ENCODE measurements at places on chromosomes 16 and 17.
A peak's percentile ranks its signal among the peaks of the same experiment; 100 is the strongest.

DNA sequence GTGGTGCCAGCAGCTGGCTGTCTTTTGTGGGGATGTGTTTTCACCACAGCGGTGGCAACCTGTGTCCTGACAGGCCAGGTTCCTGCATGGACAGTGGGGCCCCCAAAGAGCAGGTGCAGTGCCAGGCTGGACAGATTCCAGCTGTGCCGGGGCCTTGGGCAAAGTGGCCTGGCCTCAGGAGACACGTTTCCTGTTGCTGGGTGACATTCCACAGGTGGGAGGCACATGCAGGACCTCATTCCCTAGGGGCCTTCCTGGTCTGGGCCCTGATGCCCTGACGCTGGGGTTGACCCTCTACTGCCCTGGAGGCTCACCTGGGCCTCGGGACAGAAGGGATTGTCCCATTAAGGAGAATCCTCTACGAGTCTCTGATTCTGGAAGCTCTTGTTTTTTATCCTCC lies 182.4 kb downstream of the RAB11FIP4 start:
- no peak for DNase-seq

DNA sequence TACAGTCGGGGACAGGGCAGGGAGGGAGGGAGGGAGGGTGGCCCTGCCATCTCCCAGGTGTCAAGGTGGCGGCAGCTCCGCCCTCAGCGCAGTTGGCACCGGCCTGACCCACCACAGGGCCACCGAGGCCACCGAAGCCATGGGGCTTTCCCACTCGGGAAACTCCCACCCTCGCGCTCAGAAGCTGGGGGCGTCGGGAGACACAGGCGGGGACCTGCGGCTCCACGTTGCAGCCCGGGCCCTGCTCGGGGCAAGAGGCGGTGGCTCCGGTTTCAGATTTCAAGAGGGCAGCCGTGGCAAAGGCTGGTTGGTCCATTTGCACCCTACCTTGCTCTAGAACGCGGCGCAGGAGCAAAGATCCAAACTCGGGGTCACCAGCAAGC lies 544 bp downstream of the CYB561 start:
- DNase-seq = peak; percentile 25

GRCh38 chr16:29820730-29821642 lies 724 bp downstream of the MVP start:
- DNase-seq = peak; percentile 62

GRCh38 chr16:87003414-87003755 lies 313.8 kb downstream of the C16orf95 start:
- no peak for DNase-seq

DNA sequence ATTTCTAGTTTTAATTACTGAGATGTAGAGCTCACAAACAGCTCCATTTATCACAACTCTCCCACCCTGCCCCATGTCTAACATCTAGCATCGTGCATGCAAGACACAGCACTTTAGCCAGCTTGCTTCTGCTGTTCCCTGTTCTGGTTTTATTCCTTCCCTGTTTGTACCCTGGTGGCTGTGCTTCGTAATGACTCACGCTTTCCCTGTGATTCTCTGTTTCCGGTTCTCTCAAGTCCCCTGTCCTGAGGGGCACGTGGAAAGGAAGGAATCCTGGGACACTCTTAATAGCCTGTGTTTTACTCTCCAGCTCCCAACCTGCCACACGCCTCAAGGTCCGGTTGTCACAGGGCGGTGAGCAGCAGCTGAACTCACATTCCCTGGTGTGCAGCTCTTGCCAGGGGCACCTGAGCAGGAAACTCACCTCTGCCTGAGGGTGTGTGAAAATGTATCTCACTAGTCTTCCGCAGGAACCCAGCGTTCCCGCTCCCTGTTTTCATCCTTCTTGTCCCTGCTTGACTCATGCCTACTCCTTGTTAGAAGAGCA lies 10.6 kb downstream of the SHISA6 start:
- DNase-seq = no peak

- no peak for DNase-seq
Measured at GRCh38 chr17:2959371-2960130, 103.9 kb downstream of the OR1D5 start.

- DNase-seq = no peak
Measured at GRCh38 chr17:1808644-1809043, 21.1 kb downstream of the SMYD4 start.

GRCh38 chr16:87895641-87896141 lies 26.4 kb upstream of the SLC7A5 start:
- DNase-seq = no peak

- DNase-seq = no peak
Measured at GRCh38 chr16:55480228-55480655, 1.2 kb downstream of the MMP2 start.

DNA sequence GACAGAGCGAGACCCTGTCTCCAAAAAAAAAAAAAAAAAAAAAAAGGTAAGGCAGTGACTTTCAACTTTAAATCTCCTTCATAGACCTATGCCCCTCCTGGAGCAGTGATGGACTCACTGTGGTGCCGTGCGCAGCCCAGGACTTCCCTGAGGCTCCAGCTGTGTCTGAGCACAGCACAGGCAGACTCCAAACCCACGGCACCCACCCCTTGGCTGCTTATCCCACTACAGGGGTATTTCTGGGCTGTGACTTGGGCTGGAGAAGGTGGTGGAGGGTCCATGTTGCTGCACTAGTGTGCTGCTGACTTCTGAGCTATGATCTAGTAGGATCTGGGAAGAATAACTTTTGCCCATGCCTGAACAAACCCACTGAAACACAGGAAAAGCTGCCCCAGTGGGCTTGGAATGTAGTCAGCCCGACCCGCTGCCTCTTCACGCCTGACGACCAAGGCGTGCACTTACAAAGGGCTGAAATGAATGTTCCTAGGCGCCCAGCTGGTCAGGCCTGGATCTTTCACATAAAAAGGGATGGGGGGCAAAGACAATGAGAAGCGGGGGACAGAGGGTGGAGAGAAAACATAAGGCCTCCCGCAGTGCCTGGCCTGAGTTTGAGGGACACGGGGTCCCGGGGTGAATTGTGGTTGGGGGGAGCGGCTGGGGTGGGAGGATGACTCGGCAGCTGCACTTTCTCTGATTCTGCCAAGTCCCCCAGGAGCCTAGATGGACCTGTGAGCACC lies 83.0 kb downstream of the IRF8 start:
- DNase-seq = no peak

DNA sequence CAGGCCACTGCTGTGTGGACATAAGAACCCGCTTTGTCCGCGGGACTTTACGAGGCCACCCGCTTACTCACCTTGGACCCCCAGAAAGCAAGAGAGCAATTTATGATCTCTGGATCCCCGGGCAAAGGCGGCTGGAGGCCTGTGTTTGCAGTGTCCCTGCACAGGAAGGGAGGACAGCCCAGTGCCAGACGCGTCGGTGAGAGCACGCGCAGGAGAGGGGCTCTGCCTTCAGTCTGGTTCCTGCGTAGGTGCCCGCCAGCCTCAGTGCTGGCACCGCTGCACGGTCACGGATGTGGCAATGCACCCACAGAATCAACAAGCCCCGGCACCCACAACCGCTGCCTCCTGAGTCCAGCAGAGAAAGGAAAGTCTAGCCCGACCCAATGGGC lies 248.4 kb downstream of the C16orf95 start:
- no peak for DNase-seq

DNA sequence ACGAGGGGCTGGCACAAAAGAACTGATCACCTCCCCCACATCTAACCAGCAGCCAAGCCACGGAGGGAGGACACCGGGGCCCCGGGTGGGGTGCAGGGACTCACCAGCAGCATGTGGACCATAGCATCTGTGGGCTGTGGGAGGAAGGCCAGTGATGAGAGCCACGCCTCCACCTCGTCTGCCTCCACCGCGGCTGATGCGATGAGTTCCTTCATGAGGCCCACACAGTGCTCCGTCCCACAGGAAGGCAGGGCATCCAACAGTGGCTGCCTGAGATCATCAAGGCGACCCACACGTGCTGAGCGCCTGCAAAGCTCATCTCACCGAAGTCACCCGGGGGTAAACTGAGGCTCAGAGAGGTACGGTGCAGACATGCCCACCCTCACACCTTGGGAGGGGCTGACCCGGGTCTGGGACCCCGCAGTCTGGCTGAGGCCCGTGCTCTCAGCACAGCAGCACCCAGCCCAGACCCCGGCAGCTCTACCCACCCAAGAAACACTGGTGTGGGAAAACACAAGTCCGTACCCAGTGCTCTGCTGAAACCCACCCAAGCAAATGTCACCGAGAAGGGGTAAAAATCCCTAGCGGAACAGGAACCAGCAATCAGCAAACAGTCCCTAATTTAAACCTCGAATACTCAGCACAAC lies 85.9 kb downstream of the LITAF start:
- DNase-seq = no peak

DNA sequence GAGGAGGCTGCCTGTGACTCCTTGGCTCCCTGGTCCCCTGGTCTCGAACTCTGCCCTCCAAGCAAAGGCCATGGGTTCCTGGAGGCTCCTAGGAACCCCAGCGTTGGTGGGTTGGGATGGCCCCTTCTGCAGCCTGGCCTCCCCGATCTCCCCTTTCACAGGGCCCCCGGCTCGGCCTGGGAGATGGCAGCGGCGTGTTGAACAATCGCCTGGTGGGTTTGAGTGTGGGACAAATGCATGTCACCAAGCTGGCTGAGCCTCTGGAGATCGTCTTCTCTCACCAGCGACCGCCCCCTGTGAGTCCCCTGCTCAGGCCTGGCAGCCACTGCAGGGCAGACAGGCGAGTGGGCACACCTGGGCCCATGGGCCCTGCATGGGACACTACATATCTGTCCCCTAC lies 10.9 kb downstream of the ADGRG3 start:
- no peak for DNase-seq

GRCh38 chr17:61444831-61445230 lies 7.4 kb upstream of the TBX4 start:
- no peak for DNase-seq

DNA sequence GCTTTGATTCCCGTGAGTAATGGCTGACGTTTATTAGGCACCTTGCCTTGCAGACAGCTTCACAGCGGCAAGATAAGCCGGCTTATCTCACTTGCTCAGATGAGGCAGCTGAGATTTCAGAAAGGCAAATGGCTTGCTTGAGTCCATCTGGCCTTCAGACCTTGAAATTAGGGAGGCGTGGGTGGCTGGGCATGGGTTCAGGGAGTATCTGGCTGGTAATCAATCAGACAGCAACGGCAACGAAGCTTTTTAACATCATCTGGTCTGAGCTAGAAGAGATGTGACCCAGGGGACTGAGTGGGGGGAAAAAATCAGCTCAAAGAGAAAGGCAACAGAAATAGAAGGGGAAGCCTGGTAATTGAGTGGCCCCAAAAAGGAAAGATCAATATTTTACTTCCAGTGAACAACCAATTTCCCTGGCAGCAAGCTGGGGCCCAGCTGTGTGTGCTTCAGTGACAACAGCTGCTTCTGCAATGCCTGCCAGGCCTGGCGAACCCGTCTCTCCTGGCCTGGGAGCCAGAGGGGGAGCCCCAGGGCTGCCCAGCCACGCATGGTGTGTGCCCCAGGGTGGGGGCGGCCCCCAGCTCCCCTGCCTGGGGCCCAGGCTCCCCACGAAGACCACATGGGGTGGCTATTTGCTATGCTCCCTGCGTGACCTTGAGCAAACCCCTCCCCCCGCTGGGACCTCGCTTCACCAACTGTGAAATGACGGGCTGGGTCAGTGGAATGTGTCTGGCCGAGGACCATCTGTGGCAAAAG lies 34.0 kb downstream of the RAB11FIP4 start:
- DNase-seq = no peak

- peak; percentile 9 for DNase-seq
Measured at GRCh38 chr16:84266451-84266850, 26.6 kb upstream of the KCNG4 start.

- DNase-seq = peak; percentile 91
Measured at GRCh38 chr17:78168242-78168902, at the start of gene SYNGR2. SYNGR2 (plus strand) TSS chr17:78168581; CDS start chr17:78168617, 36 bp downstream.

DNA sequence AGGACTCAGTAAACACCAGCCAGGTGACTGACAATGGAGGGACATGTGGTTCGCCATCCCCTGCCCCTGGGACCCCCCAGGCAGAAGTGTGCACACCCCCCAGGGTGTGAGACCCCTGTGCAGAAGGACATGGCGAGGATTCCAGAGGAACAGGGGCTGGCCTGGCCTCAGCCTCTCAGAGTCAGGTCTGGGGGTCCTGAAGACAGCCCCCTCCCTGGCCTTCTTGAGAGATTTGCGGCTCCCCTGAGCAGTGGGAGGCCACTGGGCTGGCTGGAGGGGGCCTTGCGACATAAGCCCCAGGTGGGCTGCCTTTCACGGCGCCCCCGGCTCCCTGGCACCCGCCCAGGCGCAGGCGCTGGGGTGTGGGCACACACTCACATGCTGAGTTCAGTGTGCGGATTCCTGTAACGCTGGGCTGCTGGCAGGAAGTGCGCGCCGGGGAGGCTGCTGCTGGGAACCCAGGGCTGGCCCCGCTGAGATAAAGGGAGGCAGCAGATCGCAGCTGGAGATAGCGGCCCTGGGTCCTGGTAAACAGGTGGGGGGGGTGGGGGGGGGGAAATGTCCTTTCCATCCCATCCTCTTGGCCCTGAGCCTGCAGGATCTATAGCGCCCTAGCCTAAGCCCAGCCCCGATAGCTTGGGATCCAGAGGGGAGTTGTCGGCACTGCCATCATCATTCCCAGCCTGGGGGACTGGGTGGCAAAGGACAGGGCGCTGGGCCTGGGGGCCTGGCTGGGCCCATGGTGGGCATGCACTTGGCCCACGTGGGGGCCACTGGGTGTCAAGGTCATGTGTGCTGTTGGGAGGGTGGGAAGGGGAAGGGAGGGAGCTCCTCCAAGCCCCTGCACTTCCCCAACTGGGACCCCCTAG lies 27.1 kb downstream of the TMEM235 start:
- DNase-seq = peak; percentile 51

DNA sequence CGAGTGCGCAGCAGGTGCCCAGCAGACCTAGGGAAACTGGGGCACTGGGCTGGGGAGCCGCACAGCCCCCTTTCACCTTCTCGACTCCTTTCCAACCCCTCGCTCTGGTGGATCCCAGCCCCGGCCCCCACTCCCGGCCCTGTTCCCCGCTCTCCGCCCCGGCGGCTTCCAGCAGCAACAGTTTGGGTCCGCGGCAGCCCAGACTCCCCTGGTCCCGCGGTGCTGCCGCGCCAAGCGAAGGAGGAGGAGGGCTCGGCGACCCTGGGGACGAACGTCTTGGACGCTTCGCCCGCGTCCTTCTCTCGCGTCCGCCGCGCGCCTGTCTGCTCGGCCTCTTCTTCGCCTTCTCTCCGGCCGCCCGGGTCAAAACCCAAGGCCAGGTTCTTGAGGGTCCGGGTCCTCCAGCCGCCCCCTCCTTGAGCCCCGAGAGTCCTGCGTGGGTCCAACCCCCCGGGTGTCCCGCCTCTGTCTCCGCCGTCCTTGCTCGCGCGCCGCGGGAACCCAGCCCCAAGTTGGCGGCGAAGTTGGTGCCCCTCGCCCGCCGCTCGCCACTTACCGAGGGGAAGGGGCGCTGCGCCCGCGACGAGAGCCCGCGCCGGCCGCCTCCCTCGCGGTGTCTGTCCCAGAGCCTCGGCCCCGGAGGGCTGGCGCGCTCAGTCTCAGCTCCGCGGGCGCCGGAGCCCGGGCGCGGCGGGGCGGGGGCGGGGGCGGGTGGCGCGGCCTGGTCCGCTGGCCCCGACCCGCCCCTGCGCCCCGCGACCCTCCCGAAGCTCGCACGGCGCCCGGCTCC lies 1.4 kb upstream of the GRIN2C start:
- DNase-seq = no peak

- no peak for DNase-seq
Measured at GRCh38 chr16:73172241-73172972, 124.5 kb upstream of the ZFHX3 start.

Data from MM.1S (cell line).